ENCODE measurements at places on chromosomes 5 and 9. TPM values are rescaled to one million over a fixed set of nuclear protein-coding genes. Genes with fewer than 3 reads are reported as not detected.

The PCDHGC3 gene
- total RNA-seq = 17.1 TPM

The CTXN3 gene
- not detected for total RNA-seq

The PRXL2C gene
- total RNA-seq = 28.3 TPM

- DNase-seq = no peak
These were observed 1.9 kb downstream of the DPM2 start for GRCh38 chr9:127935765-127936221.

- DNase-seq = no peak
These were observed 3.0 kb upstream of the SRA1 start for GRCh38 chr5:140560227-140560626.

GRCh38 chr9:105405514-105406131 is 42.2 kb upstream of the FSD1L start:
- DNase-seq = no peak

GRCh38 chr5:174251305-174252000 is 205.9 kb downstream of the NSG2 start:
- DNase-seq = no peak

GRCh38 chr9:95460518-95461164 is 56.1 kb downstream of the PTCH1 start:
- DNase-seq = no peak

All from Right ventricle myocardium superior (tissue), 1 donor.